RWPE2 (cell line): ENCODE measurements at places on chromosomes 5 and 9.

DNA sequence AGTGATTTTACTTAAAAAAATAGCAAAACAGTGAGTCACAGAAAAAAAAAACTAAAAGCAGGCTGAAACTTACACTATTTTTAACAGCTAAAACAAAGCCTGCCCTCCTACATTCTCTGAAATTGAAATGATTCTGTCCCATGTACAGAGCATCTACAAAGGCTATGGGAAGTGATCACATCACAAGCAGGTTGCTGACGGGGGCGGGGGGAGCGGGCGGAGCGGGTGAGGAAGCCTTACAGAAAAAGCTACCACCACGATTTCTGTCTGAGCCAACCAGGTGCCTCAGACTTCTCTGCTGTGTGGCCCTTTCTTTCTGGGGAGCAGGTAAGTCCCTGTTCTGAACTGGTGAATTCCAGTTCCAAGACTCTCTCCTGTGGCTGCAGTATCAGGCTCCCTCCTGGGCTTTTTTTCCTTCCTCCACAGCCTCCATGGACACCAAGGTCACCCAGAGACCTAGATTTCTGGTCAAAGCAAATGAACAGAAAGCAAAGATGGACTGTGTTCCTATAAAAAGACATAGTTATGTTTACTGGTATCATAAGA lies 104.9 kb downstream of the ANKRD18B start:
- no peak overlapping the region for H3K4me3 ChIP-seq
- H3K36me3 ChIP-seq: no peaks in the 10 kb centered on the region
- no peaks in the 10 kb centered on the region for H3K27me3 ChIP-seq
- DNase-seq: no peak
- H3K27ac ChIP-seq: no peak overlapping the region
- no peaks in the 10 kb centered on the region for H3K4me1 ChIP-seq

- H3K27me3 ChIP-seq: no peaks in the 10 kb centered on the region
- H3K4me1 ChIP-seq: peaks cover 10% of the 10 kb centered on the region
- no peak for DNase-seq
- H3K27ac ChIP-seq: peak overlapping the region; percentile 43
- H3K36me3 ChIP-seq: no peaks in the 10 kb centered on the region
- no peak overlapping the region for H3K4me3 ChIP-seq
These were observed 49.9 kb downstream of the USP20 start for GRCh38 chr9:129885018-129885669.

GRCh38 chr5:126366199-126366560 lies 57.0 kb upstream of the GRAMD2B start:
- peaks cover 62% of the 10 kb centered on the region for H3K4me1 ChIP-seq
- H3K27me3 ChIP-seq: no peaks in the 10 kb centered on the region
- DNase-seq: no peak
- no peaks in the 10 kb centered on the region for H3K36me3 ChIP-seq

GRCh38 chr5:155605920-155606319 lies 592.4 kb downstream of the KIF4B start:
- no peak overlapping the region for H3K4me3 ChIP-seq
- H3K27me3 ChIP-seq: no peaks in the 10 kb centered on the region
- DNase-seq: no peak
- no peaks in the 10 kb centered on the region for H3K36me3 ChIP-seq
- H3K4me1 ChIP-seq: no peaks in the 10 kb centered on the region

GRCh38 chr5:77670526-77670925 lies 32.0 kb upstream of the OTP start:
- H3K4me3 ChIP-seq: no peak overlapping the region
- no peak overlapping the region for H3K27ac ChIP-seq
- no peaks in the 10 kb centered on the region for H3K4me1 ChIP-seq
- DNase-seq: no peak
